ENCODE measurements at places on chromosomes 5 and 9.

GRCh38 chr9:88477300-88477751 is 57.7 kb upstream of the NXNL2 start:
- DNase-seq = peak; percentile 94

DNA sequence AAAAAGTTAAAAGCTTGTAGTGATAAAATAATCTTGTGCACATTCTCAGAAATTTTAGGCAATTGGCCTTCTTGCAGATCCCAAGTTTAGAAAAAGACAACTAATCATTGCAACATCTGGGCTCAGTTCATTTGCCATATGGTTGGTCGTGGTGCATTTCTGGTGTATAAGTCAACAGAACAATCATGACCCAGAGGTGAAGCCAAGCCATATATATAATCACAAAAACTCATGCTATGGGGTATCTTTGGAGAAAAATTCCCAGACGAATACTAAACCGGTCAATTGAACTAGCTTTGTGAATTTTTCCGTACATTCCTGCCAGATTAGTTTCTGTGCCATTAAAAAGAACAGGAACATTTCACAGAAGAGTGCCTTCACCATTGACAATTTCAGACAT is 50.3 kb downstream of the FYB1 start:
- DNase-seq = peak; percentile 54

DNA sequence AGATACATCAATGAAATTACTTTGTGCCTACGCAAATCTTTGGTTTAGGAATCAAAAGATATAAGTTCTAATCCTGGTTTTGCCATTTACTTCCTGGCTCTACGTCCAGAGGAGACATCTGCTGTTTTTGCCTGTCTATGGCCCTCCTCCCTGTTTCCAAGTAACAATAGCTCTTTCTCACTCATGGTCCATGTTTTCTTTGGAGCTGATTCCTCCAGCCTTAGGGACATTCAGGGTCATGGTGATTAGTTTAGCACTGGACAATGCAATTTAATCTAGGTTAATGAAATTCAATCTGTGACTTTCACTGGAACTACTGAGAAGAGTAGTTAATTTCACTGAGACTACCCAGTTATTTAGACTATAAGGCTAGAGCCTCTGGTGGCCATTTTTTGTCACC is 170.6 kb downstream of the SEMA6A start:
- DNase-seq = no peak

DNA sequence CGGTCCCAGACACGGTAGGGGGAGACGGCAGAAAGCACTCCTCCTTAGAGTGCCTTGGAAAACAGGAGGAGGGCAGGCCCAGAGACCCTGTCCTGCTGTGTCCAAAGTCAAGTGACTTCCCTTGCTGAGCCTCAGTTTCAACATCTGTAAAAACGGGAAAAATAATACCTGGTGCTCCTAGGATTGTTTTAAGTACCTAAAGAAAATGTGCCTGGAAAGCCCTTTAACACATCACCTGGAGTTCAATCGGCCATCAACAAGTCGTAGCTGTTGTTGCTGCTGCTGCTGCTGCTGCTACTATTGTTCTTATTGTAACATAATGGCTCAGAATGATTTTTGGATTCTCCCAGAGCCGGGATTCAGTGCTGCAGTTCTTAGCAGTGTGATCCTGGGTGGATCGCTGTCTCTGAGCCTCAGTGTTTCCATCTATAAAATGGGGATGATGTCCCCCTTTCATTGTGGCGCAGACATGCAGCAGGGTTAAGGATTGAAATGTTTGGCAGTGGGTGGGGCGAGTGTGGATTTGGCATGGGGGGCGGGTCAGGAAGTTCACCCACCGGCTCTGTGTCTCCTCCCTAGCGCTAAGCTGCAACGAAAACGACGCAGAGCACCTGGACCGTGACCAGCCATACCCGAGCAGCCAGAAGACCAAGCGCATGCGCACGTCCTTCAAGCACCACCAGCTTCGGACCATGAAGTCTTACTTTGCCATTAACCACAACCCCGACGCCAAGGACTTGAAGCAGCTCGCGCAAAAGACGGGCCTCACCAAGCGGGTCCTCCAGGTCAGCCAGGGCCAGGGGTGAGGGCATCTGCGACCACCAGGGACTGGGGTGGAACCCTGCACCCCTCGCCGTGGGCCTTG is 9.2 kb downstream of the LHX2 start:
- DNase-seq = no peak

GRCh38 chr9:88187631-88188030 is 49.4 kb upstream of the SPATA31C2 start:
- DNase-seq = no peak

GRCh38 chr5:166845044-166845443 is 1446.4 kb upstream of the WWC1 start:
- peak; percentile 5 for DNase-seq

DNA sequence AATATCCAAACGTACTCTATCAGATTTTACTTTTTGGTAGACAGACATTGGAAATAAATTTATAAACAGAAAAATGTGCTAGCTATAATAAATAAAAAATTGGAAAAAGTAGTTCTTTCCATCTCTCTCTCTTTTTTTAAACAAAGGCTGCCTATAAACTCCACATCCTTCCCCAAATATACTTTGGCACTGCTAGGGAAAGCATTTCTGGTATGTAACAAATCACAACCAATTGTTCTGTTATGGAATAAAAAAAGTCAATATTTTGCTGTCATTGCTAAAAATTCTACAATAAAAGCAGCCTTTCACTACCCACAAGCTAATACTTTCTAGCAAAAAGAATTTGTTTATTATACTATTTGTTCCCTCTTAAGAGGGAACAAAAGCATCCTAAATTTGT is 169.2 kb upstream of the TARS1 start:
- no peak for DNase-seq

All from RPMI7951 (cell line).